ENCODE measurements at places on chromosomes 13 and 19.

DNA sequence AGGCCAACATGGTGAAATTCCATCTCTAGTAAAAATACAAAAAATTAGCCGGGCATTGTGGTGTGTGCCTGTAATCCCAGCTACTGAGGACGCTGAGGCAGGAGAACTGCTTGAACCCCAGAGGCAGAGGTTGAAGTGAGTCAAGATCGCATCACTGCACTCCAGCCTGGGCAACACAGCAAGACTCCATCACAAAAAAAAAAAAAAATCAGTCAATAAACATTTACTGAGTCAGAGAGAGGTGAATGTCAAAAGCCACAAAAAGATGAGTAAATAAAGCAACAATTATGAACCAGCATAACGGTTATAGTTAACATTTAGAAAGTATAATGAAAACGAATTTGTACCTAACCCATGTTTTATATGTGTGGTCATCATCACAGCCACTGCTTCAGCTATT, 23.1 kb downstream of the PSPC1 start:
- no peak for DNase-seq

- DNase-seq: no peak
Observed at GRCh38 chr19:8352134-8352827, 9.2 kb upstream of the KANK3 start.

GRCh38 chr19:13506471-13506820, at the start of gene CACNA1A:
Gene CACNA1A, minus strand, starts transcription at chr19:13506479. Its CDS starts 255 bp downstream, at chr19:13506224.
- DNase-seq: no peak

DNA sequence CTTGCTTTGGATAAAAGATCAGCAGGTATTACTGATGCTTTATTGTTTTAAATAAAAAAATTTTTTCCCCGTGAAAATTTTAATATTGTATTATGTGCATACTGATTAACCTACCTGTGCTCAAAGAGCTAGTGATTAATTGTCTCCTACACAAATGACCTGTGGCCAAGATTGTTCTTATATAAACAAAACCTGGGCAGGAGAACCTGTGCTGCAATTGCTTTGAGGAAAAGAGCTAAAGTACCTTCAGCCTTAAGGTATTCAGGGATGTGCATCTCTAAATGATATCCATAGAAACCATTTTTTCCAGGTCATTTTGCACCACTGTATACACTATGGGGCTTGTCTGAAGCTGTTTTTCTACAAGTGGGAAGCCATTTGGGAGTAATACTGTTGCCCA, 1.2 kb downstream of the FRY start:
- DNase-seq: no peak

DNA sequence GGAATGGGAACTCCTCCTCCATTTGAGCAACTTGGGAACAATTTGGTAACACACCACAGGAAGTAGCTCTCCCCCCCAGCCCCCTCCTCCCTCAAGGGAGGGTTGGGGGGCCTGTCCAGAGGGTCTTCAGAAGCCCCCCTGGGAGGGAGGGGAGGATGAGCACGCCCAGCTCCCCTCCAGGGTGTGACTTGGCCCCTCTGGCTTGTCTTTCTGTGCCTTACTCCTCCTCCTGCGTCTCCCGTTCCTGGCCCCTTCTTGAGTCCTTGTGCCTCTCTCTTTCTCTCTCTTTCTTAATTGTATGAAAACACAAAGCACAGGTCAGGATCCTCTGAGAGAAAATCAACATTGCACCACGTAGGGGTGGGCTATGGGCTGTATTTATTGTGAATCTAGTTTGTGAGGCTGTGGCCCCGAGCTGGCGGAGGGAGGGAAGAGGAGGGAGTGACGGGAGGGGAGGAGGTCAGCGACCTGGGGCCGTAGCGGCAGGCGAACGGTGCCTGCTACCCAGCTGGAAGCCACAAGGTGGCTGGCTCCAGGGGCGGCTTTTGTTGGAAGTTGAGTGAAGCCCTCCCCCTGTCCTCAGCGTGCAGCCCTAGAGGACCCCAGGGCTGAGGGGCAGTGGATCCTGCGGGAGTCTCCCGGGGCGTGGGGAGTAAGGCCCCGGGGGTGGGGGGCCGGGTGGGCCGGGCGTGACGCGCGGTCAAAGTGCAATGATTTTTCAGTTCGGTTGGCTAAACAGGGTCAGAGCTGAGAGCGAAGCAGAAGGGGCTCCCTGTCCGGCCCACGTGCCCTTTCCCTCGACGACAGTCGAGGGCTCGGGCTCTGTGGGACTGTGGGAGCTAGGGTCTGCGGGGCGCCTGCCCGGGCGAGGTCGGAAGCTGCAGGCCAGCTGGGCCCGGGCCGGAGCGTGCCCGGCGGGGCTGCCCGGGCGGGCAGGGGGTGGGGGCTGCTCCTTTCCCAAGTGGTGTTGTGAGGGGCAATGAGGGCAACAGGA, 6.4 kb downstream of the LYL1 start:
- no peak for DNase-seq

GRCh38 chr19:38515896-38516295, 82.4 kb downstream of the RYR1 start:
- no peak for DNase-seq

DNA sequence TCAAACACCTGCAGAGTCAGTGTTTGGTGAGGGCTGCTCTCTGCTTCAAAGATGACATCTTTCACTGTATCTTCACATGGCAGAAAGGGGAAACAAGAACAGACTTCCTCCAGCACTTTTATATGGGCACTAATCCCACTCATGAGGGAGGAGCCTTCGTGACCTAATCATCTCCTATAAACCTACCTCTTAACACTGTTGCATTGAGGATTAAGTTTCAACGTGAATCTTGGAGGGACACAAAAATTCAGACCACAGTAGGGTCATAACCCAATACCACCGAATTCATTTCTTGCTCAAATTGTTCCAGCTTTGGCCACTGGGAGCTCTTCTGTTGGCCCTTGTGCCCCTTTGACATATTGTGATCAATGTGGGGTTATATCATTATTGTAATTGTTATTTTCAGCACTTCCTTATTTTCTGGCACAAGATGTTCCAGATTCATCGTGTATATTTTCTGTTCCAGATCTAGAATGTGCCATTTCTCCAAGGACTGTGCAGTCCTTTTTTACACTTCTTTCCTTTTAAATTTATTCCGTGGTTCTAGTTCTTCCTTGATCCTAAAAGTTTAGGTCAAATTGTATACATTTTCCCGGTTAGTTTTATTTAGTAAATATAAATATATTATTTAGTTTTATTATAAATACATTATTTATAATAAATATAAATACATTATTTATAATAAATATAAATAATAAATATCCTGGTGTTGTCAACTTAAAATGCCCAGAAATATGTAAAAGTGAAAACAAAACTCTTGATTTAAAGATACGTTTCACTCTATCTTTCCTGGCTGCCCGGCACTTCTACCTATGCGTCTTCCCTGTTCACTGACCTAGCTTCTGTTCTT, 35.5 kb upstream of the IGFL4 start:
- DNase-seq: no peak

DNA sequence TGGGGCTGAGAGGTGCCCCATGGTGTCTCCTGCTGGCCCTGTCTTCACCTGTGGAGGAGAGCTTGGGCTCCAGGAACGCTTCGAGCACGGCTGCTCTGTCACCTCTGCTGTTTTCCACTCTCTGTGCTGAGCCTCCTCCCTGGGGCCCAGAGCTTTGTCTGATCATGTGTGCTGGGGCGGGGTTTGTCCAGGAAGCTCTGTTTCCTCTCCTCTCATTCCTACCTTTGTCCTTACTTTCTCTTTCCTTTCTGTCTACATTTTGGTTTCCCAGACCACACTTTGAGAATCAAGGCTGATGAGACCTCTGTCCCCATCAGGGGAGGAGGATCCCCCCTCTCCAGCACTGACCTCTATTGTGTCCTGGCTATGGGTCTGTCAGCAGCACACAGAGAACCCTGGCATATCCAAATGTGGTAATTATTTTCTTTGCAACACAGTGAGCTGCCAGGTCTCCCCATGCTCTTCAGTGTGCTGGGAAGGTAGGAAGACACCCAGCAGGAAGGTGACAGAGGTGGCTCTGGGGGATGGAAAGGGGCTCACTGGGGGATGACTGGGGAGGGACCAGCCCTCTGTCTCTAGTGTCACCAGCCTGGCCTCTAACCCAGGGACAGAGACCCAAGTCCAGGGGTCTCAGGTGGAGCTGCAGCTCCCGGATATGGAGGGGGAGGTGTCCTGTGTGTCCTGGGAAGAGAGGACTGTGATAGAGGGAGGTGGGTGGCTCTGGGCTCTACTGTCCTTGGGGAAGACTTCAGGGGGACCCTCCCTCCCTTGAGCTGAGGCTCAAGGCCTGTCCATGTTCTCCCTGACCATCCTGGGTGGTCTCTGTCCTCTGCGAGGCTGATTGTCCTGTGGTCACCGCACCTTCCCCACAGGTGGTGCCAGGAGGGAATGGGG, at the start of gene CEACAM1:
CEACAM1 (minus strand) TSS at position 128 of the 894 bp plus-strand sequence; CDS start at position 21, 107 bp downstream.
- DNase-seq: peak; percentile 21

DNA sequence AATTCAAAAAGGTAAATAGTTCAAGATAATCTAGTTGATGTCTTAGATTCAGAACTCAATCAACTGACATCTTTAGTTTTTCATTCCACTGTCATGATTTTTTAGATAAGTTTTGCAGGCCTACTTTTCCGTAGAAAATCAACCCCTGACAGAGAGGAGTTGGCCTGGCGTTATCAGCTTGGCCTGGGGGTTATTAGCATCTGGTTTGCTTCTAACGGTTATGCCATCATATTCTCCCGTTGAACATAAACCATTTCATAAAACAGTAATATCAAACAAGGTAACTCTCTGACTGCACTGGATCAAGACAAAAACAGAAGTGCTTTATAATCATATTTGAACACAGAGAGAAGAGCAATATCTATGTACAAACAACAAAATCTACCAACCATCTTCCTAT, 130.8 kb upstream of the PCDH20 start:
- no peak for DNase-seq

DNA sequence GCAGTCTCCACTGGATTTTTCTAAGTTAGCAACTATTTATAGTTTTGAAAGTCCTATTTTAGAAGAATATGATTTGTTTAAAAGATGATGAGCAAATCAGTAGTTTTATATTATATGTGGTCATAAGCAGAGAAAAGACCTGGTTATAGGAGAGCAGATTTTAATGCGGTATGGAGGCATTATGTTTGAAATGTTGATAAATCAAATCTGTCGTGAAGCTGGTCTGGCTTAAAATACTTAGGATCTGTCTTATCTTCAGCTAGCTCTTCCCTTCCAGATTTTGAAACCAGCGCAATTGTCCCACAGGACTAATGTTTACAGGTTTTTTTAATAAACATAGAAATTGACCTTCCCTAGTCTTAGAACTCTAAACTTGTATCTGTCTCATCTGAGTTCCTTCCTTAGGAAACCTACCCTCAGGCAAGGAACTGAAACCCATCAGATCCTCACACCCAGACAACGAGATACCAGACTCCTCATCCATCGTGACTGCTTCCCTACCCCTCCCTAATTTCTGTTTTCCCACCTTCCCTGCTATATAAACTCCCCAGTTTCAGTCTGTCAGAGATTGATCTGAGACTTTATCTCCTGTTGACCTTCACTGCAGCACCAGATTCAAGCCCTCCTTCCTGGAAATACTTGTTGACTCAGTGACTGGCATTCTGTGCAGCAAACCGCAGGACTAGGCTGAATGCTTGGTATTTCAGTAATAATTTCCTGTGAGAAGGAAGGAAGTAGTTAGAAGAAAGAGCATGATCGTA, 37.8 kb upstream of the CXCL17 start:
- no peak for DNase-seq

DNA sequence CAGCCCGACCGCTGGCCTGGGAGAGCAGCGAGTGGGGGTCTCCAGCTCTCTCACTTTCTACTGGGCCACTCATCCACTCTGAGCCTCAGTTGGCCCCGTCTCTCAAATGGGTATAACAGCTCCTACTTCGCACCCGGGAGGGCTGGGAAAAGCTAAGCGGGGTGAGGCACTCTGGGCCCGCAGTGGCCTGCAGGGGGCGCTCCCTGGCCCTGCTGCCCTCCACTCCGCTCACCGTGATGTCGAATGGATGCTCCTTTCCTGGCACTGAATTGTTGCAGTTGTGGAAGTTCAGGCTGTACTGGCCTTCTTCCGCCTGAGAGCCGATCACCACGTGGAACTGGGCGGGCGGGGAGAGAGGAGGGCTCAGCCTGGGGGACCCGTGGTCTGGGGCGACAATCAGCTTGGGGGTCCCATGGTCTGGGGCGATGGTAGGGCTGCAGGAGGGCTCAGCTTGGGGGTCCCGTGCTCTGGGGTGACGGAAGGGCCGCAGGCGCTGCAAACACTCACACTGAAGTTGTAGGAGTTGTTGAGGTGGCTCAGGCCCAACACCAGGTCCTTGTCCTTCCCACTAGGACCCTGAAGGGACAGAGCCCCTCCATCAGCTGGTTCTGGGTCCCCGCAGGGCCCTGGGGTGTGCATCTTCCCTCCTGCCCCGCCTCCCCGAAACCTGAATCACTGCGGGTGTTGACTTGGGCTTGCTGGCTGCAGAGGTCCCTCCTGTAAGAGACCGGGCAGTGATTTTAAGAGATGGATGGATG, 3.9 kb downstream of the GPR108 start:
- DNase-seq: no peak

DNA sequence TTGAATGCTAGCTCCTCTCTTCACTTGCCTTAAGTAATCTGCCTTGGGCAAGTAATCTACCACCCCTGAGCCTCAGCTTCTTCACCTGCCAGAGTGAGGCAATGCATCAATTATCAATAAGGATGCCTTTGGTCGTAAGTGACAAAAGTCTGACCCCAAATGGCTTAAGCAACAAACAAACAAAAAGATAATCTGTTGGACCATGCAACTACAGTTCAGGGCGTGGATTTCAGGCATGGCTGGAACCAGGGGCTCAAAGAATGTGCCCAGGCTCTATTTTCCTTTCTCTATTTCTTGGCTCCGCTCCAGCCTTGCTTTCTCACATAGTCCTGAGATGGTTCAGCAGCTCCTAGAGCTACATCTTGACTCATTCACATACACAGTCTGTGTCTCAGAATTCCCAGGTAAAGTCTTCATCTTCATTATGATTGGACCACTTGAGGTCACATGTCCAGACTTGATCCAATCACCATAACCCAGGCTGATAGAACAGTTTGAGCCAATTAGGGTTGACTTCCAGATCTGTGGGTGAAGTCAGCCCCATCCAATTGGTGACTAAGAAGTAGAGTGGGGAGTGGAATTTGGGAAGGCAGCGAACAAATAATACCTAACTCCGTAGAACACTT, 29.6 kb downstream of the ACSBG2 start:
- DNase-seq: no peak

DNA sequence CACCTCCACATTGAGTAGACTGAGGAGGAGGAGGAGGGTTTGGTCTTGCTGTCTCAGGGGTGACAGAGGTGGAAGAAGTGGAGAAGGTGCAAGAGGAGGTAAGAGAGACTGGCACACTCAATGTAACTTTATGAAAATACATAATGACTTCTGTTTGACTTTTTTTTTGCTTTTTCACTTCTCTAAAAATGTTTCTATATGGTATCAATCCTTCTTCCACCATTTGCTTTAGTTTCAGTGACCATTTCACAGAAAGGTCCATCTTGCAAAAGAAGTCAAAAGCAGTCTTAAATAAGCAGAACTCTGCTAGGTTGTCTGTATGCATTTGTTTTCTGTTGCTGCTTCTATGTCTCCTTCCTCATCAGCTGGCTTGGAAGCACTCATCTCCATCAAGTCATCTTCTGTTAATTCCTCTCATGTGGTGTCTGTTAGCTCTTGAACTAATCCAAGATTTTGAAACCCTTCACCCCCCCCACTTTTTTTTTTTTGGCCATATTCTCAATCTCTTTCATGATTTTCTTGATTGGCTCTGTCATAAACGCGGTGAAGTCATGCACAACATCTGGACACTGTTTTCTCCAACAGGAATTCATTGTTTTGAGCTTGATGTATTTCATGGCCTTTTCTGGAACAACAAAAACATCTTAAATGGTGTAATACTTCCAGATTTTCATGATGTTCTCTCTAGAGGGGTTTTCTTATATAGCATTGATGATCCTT, 80.8 kb downstream of the KL start:
- no peak for DNase-seq
